ENCODE measurements at places on chromosomes 12 and 14.

DNA sequence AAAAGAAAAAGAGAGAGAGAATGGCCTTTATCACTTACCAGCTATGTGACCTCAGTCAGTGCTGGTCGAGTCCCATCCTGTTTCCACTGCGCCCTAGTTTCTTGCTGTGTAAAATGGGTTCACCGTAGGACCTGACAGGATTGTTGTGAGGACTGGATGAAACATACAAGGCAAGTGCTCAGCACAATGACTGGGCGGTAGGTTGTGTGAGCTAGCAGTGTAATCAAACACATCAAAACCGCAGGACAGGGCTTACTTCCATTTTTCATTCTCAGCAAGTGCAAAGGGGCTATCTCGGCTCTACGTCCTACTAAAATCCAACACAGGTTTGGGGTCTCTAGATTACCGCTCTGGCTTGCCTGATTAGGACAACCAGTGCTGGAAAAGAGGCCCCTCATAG, 36.4 kb upstream of the ATXN2 start:
- no peak for DNase-seq

DNA sequence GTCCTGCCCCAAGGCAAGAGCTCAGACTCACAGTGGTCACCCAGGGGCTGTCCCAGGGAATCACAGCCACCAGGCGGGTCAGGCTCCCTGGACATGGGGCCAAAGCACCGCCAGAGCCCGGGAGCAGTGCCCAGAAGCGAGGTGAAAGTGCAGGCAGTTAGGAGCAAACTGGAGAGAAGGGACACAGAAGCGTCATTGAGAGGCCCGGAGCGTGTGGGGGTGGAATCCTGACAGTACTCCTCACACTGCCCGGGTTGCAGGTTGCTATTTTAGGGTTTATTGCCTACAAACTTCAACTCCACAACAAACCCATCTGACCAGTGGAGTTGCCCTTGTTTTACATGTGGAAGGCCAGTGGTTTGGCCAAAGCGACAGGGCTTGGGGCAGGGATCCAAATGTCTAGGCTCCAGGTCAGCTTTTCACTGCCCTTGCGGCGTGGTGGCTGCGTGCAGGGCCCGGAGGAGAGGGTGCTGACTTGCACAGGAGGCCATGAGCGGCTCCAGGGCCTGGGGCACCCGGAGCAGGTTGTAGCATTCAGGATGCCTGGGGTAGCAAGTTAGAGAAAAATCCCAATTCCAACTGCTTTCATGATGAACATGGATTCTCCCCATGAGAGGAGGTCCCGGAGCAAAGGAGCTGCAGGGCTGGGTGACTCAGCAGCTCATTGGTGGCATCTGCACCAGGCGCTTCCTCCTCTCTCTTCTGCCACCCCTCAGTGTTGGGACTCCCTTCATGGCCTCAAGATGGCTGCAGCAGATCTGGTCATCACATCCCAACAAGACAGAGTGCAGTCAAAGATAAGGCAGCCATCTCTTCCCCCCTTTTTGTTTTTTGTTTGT, 112.3 kb upstream of the NCOR2 start:
- peak; percentile 81 for DNase-seq

DNA sequence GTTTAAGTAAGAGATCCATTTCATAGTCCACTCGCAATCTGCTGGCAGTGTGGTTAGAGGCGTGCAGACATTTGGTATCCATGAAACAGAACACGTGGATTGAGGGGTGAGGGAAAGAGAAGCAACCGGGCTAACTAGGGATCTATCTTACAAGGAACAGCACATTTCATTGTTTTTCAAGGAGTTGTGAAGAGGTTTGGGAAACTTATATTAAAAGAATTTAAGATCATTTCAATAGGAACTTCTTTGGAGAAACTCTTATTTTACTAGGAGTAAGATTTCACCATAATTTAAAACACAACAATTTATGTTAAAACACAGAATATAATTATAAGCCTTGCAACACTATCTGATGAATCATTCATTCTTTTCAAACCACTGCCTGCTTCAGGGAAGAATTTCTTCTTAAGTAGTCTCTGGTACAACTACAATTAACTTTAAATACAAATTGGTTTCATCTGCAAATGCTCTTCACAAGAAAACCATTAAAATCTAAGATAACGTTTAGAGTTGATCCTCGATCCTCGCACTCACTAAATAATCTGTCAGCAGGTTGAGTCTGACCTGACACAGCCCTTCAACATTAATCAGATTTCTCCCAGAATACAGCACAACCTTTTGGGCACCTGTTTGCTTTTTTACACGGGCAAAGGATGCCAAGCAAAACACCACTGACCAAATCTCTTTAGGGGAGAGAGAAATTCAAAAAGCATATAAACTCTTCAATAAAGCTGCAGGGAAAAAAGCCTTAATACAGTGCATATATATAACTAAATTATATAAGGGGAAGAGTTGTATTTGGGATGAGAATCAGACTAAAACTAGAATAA, 27.3 kb downstream of the PPTC7 start:
- DNase-seq, result no peak

DNA sequence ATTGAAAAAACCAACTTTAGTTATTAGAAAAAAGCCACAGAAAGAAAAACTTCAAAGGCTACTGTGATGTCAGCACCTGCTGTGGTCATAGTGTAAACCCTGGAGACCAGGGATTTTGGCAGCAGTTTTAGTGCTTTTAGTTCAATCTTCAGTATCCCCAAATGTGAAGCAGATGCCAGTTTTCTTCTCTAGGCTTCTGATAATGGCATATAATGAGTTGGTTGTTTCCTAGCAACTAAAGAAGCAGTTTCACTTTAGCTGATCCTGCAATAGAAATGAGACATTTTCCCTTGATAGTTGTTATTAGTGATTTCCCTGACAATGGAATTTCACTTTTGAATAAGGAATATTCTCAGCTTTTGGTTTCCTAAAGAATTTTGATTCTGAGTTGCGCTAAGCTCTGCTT, 131.2 kb downstream of the NUBPL start:
- peak; percentile 6 for DNase-seq

GRCh38 chr14:70988452-70988851, 81.2 kb downstream of the PCNX1 start:
- no peak for DNase-seq

DNA sequence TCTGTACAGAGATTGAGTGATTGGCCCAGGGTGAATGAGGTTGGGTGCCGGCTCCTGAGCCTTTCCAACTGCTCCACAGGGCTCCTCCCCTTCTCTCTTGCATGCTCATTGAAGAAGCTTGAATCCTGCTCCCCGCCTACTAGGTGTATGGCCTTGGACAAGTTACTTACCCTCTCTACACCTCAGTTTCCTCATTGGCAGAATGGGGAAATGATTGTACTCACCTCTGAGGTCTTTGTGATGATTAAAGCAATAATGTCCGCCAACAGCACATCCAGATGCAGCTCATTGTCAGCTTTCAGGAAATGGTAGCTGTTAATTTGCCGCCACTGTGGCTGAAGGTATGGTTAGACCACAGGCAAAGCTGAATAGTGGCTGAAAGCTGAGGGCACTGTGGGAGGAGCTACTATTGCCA, 174.1 kb downstream of the CRADD start:
- no peak for DNase-seq

DNA sequence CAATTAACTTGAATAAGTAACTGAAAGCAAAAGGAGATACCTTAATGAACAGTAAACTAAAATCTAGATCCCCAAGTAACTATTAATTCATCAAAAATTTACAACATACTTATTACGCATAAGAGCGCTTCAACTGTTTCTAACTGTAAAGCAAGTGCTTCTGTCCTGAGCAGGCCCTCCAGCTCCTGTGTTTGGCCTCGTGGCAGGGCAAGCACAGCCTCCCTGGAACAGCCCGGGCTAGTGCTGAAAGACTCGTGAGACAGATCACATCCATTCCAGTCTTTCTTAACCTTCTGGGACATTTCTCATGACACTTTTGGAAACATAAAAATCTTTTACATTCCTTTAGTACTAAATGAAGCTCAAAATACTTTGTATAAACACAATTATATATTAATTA, 178.8 kb upstream of the ABCD2 start:
- DNase-seq, result no peak

GRCh38 chr12:19652386-19652785, 213.1 kb downstream of the AEBP2 start:
- DNase-seq, result no peak

GRCh38 chr14:53183611-53184010, 30.5 kb upstream of the DDHD1 start:
- DNase-seq, result no peak

- no peak for DNase-seq
These were observed 51.7 kb downstream of the TRHDE start for GRCh38 chr12:72323881-72324280.

DNA sequence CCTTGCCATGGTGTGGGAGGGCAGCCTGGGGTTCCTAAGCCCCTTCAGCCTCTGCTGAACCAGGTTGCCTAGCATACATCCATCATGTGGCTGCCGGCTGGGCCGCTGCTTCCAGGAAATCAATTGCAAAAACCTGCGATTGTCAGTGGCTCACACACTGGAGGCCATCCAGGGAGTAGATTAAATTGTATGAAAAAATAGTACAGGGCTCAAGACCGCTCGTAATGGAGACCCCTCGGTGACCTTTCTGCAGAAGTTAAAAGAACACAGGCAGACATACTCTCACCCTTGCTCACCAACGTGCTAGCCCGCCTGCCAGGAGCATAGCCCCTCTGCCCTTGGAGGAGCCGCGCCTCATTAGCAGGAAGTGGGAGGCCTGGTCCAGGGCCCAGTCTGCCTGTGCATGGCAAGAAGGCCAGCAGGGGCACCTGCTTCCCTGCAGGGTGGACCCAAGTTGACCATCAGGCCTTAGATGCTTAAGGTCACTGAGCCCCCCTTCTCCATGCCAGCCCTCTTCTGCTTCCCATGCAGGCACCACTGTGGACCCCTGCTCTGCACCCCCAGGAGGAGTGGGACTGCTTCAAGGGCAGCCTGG, 31.4 kb upstream of the CIPC start:
- DNase-seq, result no peak

DNA sequence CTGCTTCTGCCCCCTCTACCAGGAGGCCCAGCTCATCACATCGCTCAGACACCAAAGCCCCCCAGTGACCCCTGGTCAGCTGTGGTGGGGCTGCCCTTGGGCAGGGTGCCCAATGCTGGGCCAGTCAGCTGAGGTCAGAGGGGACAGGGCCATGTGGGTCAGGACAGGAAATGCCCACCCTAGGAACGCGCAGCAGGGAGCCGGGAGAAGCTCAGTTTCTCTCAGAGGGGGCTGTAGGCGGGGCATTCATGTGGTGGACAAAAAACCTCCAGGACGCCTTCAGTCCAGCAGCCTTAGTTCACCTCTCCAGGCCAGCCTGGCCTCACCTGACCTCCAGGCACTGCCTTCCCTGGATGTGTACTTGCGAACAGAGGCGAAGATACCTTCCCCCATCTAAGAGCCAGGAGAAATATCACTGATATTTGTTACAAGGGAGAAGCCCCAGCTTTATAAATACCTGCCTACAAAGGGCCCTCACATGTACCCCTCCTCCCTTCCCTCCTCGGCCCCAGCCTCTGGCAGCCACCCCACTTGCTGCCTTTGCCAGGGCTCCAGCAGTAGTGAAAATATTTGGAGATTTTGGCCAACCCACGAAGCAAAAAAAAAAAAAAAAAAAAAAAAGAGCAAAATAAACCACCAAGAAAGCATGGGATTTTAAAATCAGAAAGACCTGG, 41.9 kb upstream of the PLEKHG6 start:
- no peak for DNase-seq

- peak; percentile 54 for DNase-seq
These were observed 91.9 kb downstream of the SLC24A4 start for GRCh38 chr14:92414690-92415445.

- DNase-seq, result peak; percentile 57
These were observed 100.1 kb downstream of the CRADD start for GRCh38 chr12:93777254-93777653.

DNA sequence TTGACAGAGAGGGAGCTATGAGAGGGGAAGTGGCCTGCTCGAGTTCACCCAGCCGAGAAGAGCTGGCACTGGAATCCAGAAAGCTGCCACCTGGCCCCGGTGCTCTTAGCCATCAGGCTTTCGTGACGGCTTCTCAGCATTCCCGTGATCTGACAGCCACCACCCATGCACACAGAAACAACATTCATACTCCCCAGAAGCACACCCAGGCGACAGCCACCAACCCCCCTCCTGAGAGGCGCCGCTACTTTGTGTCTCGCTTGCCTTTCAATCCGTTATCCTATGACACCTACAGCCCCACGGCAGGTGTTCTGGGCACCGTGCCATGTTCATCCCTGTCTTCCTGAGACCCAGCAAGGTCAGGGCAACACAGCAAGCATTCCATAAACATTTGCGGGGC, 31.4 kb downstream of the PSMC1 start:
- no peak for DNase-seq

- no peak for DNase-seq
These were observed 204.3 kb upstream of the DIO2 start for GRCh38 chr14:80415636-80416035.

DNA sequence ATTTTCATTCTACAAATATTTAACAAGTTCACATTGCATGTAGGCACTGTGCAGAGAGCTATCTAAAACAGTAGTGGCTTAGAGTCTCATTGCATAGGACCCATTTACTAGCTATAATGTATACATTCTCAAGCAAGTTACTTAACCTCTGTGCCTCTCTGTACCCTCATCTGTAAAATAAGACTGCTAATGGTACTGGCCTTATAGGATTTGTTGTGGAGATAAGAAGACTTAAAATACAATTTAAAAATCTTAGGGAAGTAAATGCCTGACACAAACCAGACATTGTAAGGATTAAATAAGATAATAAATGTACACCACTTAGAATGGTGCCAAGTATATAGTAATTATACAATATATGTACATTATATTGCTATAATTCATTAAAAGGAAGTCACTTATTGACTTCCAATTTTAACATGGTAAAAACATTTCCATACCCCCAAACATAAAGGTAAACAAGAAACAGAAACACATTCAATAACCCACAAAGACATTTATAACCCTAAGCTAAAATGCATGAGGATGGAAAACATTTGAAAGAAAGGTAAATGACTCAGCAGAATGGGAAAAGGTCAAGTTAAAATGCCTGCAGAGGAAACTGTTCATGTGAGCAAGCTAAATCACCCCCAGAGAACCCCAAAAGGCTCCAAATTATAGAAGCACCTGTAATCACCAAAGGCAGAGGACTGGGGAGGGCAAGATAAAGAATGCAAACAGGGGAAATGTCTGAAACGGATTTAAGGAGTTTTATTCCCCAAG, 30.8 kb downstream of the RPS6KA5 start:
- DNase-seq, result no peak

- no peak for DNase-seq
These were observed 228.2 kb upstream of the SYT1 start for GRCh38 chr12:78636231-78636855.

- DNase-seq, result no peak
These were observed 571 bp downstream of the CPNE6 start for GRCh38 chr14:24071836-24072430.

- no peak for DNase-seq
These were observed 93.7 kb upstream of the FUT8 start for GRCh38 chr14:65318636-65319506.

DNA sequence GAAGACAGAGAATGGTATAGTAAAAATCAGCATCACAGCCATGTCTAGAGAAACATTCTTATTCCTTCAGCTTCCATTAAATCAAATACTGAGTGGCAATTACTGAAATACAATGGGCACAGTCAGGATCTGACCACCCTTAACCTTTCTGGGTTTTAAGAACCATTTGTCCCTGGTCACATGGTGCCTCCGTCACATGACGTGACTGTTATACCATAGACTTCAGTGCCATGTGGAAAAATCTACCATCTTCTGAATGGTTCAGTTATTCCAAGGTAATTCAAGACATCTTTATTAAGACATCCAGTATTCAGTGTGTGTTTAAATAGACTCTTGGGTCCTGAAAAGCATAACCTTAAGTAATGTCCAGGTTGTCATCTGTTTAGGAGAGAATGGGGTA, 553.1 kb upstream of the FLRT2 start:
- DNase-seq, result no peak

- DNase-seq, result no peak
These were observed 19.9 kb upstream of the AMIGO2 start for GRCh38 chr12:47099610-47100009.
